ENCODE measurements at places on chromosomes 11 and 22. TPM values are rescaled to one million over a fixed set of nuclear protein-coding genes. Genes with fewer than 3 reads are reported as not detected.

The MYO7A gene
- total RNA-seq, result 2.3 TPM

The XKR3 gene
- total RNA-seq, result not detected

The STIP1 gene
- total RNA-seq, result 346 TPM

The FOSL1 gene
- total RNA-seq, result 10.1 TPM

The RFPL3 gene
- not detected for total RNA-seq

DNA sequence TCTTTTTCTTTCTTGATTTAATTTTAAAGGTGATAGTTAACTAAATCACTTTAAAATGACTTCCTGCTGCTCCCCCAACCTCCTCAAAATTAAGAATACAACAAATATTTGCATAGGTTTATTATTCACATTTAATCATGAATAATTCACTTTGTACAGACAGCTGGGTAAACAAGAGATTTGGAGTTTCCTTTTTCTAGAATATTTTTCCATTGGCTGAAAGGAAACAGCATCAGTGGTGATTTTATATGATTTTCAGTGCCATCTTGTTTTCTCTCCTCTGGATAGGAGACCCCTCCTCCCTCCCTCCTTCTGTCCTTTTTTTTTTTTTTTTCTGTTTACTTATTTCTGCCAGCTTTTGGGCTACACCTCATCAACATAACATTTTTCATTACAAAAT lies 60.5 kb downstream of the LIF start:
- DNase-seq, result no peak

DNA sequence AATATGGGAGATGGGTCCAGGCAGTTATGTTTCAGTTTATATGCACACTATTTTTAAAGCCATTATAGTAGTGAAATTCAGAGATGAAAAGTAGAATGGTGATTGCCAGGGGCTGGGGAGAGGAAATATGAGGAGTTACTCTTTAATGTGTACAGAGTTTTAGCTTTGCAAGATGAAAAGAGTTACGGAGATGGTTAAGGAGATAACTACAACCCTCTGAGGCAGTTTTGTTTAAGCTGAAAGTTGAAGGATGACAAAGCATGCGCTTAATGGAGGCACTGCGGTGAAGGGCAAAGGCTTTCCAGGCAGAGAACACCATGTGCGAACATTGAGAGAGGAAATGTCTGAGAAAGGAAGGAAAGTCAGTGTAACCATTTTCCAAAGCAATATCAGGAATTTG lies 18.2 kb upstream of the BMAL1 start:
- DNase-seq, result no peak

Measured in GM23338 (cell line).